H1 (cell line): ENCODE measurements at places on chromosomes 2 and 18. TPM values are rescaled to one million over a fixed set of nuclear protein-coding genes. Genes with fewer than 3 reads are reported as not detected.

GRCh38 chr18:79200546-79201268 lies 131.5 kb downstream of the ATP9B start:
- DNase-seq, result peak; percentile 39

The RNASEH1 gene
- 40.8 and 42.7 TPM in 2 replicates for total RNA-seq

DNA sequence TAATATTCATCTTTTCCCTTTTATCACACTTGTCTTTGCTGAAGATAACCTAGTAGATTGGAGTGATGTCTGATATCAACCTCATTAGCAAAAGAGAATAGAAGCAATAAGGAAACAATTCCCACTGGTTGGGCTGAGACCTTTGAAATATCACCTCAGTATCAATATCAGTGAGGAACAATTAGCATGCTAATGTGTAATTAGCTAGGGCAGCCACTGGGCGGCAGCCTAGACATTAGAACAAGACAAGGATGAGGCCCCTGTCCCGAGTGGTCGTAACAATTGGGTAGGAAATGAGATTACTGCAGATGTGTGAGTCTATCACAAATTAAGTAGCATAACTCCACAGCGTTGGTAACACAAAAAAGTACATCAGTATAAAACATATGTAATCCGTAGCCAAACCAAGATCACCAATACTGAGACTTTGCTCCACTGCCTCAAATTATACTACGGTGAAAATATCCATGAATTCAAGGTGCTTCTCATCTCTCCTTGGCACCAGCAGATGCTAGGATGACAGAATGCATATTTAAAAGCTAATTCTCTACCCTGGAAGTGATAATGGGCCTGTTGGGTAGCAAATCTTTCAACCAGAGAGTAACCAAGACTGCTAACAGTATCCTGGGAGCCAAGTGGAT lies 99.1 kb downstream of the ALPK2 start:
- DNase-seq, result peak; percentile 25

The RBM44 gene
- 0.21 and 0.43 TPM in 2 replicates for total RNA-seq

GRCh38 chr2:128315829-128316776 lies 2.6 kb downstream of the HS6ST1 start:
- DNase-seq, result peak; percentile 48

DNA sequence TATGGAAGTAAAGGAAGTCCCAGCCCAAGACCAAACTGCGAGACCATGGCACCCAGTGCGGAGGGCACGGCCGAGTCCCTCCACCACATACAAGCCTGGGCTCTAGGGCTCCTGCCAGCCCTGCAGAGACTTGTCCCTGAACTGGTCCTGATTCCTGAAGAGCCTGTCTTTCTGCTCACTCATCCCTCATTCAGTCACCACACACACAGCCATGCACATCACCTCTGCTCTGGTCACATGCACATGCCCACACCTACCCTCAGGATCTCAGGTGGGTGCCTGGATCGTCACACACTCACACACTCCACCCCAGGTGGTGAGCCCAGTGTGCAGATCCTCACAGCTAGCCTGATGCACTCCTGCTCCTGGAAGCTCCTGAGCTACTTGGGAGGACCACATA lies 71.4 kb upstream of the LAPTM4A start:
- no peak for DNase-seq

DNA sequence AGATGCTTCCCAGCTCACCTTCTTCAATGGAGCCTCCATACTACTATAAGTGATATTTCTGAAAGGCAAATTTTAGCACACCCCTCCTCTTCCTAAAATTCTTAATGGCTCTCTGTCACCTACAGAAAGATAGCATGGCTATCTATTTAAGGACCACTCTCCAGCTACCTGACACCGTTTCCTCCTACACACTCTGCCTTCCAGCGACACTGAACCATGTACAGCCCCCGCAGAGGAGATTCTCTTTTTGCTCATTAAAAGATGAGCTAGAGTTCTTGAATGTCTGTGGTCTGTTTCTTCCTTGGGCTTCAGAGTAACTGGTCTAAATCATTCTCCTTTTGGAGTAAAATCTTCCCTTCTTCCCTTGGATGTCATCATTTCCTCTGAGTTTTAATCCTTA lies 38.4 kb upstream of the GAREM1 start:
- DNase-seq, result no peak

DNA sequence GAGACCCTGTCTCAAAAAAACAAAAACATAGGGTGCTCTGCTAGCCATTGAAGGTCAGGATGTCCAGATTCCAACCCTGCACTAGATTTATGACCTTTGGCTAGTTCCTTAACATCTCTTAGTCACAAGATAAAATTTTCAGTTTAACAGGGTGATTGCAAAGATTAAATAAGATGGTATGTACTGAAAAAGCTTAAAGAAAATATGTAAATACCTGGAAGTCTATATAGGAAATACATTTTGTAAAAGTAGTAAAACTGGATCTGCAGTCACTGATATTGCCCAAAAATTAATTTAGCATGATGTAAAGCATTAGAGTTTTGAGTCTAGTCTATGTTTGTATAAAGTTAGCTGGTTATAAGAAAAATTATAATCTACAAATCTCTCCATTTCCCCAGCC lies 5.4 kb upstream of the COX7A2L start:
- no peak for DNase-seq

The HAAO gene
- total RNA-seq, result 2.5 and 3.2 TPM in 2 replicates

DNA sequence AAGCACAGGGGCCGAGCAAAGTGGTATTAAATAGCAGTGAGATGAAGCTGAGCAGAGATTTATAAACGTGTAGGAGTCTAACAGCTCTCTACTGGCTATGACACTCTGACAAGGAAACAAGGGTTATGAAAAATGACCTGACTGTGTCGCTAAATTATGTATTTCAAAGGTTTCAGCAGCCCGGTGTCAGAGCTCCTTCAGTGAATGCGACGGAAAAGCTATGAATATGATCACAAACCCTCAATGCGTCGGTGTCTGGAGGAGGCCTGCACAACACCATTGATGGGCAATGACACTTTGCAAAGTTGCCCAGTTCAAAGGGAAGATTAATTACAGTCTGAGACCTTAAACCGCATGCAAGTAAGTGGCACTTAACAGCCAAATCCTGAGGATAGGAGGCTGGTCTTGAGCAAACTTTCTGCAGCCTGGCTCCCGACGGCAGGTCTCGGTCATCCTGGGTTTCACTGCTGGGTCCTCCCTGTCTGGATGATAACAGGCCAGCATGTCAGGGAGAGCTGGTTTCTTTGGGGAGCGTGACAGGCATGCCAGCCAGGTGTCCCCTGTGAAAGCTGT lies 615.1 kb upstream of the SALL3 start:
- no peak for DNase-seq

DNA sequence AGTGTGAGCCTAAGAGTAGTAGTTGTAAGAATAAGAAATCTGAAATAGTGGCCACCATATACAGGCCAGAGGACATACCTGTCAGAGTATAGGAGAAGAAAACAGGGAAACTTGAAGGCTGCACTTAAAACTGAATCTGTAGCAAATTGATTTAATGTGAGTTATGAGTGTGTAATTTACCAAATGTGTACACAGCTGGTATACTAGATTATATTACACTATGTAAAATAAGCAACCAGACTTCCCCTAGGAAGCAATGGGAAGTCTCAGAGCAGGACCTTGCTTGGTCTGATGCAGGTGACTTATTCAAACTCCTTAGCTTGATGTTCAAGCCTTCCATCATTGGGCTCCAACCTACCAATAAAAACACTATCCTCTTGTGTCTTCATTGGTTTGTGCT lies 17.3 kb upstream of the EPC2 start:
- DNase-seq, result no peak

The FAM161A gene
- 9.7 and 10.2 TPM in 2 replicates for total RNA-seq

DNA sequence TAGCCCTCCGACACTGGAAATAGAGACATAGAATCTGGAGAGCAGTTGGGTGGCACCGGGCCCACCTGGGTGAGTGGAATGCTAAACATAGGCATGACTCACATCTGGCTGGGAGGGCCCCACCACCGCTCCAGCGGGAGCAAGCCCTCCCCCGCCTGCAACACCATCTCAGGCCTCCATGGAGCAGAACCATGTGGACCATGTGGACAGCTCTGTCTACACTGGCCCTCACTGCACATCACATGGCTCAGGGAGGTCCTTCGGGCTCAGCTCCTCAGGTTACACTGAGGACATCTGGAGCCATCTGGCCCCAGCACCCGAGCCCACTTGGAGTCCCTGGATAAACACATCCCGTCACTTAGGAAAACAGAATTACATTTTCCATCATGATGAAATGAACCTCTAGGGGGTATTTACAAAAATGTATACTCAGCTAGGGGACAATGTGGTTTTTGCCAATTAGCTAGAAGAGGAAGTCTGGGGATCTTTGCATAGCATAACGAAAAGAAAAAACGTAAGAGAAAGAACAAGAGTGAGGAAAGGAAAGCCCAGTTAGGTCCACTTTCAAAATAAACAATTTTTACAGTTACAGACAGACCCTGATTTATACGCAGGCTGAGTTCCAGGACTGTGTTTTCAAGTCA lies 30.7 kb upstream of the MLPH start:
- no peak for DNase-seq

DNA sequence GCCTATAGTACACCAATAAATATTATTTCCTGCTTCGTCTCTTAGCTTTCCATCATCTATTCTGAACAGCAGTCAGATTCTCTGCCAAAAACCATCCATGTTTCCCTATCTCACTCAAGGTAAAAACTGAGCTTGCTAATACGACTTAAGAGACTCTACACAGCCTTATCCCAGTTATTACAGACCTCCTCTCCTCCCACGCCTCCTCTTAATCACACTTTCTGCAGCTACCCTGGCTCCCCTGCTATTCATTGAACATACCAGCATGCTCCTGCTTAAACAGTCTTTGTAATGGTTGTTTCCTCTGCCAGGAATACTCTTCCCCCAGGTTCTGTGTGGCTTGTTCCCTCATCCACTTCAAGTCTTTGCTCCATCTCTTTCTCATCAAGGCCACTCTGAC lies 81.5 kb downstream of the PDE1A start:
- DNase-seq, result no peak

DNA sequence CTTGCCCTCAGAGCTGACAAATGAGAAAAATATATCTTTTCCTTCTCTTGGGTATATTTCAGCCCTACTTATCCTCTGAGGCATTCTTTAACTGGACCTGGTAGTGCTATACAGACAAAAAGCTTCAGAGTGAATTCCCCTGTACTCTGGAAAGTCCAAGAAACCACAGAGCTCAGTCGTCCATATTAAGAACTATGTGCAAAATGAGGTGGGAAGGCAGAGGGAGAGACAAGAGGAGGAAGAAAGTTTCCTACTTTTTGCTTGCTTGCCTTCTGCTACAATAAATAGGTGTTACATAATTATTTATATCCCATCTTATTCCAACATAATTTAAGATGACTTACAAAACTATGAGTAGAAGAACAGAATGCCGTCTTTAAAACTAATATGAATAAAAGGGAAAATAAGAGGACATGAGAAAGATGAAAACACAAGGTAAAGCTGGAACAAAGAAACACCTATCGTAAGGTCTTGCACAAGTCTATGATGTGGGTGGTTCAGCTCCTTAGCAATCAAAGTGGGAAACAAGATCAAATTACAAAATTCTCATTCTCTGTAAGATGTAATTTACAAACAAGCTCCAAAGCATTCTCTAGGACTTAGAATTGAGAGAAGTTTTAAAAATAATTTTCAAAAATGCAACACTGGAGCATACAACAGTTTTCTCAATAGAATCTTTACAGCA lies 97.9 kb downstream of the BAZ2B start:
- DNase-seq, result no peak

DNA sequence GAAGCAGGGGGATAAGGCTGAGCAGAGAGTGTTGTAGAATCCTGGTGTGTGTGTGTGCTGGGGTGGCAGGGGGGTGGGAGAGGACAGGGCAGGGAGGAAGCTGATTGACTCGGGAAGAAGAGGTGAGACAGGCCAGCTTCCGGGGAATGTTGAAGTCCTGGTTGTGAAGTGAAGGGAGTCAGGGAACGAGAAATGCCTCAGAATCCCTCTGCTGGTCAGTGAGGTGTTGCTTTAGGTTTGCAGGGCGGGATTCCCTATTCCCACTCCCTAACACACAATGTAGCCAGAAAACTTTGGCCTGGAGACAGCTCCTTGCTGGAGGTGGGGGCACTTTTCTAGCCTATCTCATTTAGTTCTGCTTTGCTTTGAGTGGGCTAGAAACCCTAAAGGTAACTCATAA lies 265.1 kb downstream of the HAUS1 start:
- no peak for DNase-seq

- no peak for DNase-seq
Measured at GRCh38 chr2:75800456-75800855, 89.7 kb upstream of the GCFC2 start.

The NTSR2 gene
- total RNA-seq, result not detected in 2 replicates

GRCh38 chr2:43194121-43194869 lies 32.1 kb downstream of the ZFP36L2 start:
- no peak for DNase-seq

GRCh38 chr2:152564754-152565551 lies 152.3 kb downstream of the PRPF40A start:
- no peak for DNase-seq

The CXCR4 gene
- 1.3 and 1.8 TPM in 2 replicates for total RNA-seq

The ASB18 gene
- total RNA-seq, result not detected in 2 replicates

The IL36A gene
- total RNA-seq, result not detected in 2 replicates
